Fibroblast of the aortic adventitia (primary cell): ENCODE measurements at places on chromosomes 3 and 15. TPM values are rescaled to one million over a fixed set of nuclear protein-coding genes. Genes with fewer than 3 reads are reported as not detected.

The HRG gene
- not detected in 2 replicates for total RNA-seq

The PRR20G gene
- total RNA-seq, result not detected in 2 replicates

DNA sequence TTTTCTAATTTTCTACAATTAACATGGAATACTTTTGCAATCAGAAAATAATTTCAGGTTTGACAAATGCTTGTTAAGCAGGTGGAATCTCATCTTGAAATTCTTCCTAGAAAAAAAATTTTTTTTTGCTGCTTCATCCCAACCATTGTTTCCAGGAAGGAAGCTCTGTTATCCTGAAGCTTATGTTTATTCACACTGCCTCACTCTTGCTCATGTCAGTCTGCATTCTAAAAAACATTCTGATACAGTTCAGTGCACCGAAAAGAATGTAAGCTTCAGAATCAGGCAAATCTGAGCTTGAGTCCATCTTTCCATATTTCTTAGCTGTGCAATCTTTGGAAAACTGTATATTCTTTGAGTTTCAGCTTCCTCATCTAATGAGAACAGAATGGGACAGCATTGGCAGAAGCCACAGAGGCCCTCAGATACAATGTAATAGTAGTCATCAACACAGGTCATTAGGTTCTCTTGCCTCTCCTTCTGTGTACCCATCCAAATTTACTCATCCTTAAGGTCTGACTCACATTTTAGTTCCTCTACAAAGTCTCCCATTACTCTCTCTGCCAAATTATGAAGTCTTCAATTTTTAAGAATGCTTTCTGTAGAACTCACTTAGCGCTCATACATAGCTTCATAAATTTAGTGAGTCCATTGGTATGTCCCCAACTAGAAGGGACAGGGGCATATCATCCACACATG, 881.8 kb upstream of the NR2F2 start:
- DNase-seq, result peak; percentile 44

- DNase-seq, result peak; percentile 80
Observed at GRCh38 chr3:194930377-194931204, 244.9 kb downstream of the FAM43A start.

DNA sequence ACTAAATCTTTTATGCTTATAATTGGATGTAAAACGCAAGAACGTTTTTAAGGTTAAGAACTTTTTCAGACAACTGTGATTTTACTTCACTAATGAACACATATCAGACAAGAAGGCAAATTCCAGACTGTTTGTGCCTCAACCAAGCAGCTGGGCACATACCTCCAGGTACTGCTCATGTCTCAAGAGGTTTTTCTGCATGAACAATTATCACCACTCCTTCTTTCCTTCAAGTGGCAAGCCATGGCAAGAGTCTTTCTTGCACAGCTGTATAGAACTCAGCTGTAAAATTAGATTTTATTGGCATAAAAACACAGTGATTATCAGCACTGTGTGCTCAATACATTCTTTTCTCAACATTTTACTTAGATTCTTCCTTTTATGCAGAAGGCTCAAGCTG, 64.3 kb downstream of the FNDC3B start:
- DNase-seq, result peak; percentile 82
